CD4-positive, alpha-beta memory T cell (primary cell): ENCODE measurements at places on chromosomes 2 and 18.

- no peak for DNase-seq
Measured at GRCh38 chr18:35138773-35139172, 97.6 kb downstream of the MAPRE2 start.

GRCh38 chr18:61926532-61926931, 33.7 kb upstream of the RNF152 start:
- DNase-seq: peak; percentile 44

DNA sequence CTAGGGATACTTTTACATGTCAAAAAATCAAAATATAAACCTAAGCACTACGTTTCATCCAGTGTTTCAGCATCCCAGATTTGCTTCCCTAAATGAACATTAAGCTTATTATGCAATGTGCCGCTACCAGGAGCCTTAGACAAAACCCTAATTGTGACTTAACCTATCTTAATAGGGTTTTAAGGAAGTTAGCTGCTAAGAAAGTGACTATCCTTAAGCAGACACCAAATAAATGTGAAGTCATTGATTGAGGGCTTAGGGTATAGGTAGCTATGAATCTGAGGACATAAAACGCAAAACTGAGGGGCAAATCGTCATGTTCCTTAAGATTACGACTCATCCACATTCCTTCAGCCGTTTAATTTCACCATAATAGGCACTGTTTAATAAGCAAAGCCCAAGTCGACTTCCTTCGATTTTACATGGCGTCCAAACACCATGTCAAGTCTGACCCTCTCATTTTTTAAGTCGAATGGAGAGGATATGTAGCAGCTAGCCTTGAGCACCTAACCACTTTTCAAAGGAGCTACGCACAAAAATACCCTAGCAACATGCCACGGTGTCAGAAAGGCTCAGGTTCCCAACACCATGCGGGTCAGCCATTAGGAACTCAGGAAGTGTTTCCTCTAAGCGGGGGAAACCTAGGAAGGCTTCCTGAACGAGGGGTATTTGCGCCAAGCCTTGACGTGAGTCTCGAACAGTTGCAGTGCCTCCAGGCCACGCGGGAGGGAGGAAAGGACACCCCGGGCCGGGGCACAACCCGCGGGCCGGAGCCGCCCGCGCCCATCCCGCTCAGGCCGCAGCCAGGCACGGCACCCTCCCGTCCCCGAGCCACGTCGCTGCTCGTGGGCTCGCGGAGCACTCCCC, 1.0 kb downstream of the HDLBP start:
- DNase-seq: no peak

- DNase-seq: no peak
Measured at GRCh38 chr2:181125359-181125758, 145.0 kb downstream of the UBE2E3 start.

DNA sequence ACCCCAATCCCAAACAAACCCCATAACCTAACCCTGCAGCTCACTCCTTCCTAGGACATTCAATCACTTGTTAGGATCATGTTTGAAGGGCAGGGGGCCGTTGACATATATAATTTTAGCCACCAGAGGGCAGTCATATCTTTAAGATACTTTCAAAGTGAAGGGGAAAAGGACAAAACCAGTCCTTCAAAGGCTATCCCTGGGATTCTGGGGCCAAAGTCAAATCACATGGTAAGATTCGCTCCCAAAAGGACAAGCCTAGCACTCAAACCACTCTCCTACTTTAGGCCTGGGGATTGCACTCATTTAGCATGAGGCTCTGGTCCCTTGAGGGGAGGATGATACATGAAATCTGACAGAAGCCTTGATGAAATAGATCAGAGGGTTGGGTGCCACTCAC, 44.6 kb downstream of the HAUS1 start:
- peak; percentile 50 for DNase-seq

GRCh38 chr2:11481789-11482472, 16.0 kb upstream of the E2F6 start:
- DNase-seq: no peak

DNA sequence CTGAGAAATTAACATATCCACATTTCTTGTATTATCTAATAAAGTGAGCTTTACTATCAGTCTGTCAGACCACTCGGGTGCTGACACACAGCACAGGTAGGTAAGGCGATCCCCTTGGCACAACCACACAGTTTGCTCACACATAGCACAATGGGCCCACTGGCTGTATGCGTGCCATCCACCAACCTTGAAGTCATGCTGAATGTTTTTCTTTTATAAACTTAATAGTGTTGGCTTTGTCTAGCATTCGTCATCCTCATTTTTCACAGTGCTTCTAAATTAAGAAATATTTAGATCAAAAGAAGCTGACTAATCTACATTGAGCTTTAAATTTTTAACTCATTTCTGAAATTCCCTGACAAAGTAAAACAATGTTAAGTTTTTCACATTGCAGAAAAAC, 50.0 kb upstream of the PAPOLG start:
- no peak for DNase-seq

GRCh38 chr2:160267692-160268091, 67.6 kb upstream of the ITGB6 start:
- no peak for DNase-seq

DNA sequence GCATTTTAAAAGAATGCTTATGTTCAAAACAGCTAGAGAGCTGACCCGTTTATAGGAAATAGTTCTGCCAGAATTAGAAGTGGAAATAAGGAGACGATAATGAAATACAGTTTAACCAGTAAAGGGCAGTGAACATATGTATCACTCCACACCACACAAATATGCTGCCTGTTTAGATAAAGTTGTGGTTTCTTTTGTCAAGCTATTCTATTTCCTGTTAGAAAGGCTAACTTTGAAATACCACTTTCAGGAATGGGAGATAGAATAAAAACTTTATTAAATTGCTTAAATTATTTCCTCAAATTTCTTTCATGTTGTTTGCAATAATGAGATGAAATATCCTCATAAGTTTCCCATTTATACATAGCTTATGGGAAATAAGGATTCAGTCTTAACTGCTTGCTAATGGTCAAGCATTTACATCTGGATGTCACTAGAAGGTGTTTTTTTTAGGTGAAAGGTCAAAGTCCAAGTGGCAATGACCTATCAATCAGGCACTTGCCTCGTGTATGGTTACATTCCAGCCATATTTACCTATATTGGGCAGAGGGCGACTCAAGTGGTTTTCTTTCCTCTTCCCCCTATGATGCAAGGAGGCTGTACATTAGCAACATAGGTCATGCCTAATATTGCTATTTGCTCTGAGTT, 148.9 kb downstream of the ZEB2 start:
- no peak for DNase-seq

GRCh38 chr2:73112913-73113854, at the start of gene RAB11FIP5:
RAB11FIP5 (minus strand) TSS chr2:73112948; CDS start chr2:73112777, 171 bp downstream.
- peak; percentile 82 for DNase-seq

DNA sequence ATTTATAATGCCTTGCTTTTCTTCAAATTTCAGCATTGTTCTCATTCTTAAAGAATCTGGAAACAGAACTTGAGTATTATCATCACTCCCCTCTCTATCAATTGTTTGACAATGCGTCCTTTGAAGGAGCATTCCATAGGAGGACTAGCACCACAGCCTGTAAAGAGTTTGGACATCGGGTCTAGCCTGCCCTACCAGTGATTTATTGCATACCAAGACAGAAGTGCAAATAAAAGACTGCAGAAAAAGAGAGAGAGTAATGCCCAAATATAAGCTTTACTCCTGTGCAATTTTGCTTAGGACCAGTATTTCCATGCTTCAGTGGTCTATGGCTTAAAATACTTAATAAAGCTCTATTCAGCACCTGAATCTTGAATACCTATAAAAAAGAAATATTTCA, 55.4 kb upstream of the MAP2 start:
- DNase-seq: no peak

- DNase-seq: no peak
Measured at GRCh38 chr2:47645246-47645645, 137.7 kb upstream of the MSH6 start.

- no peak for DNase-seq
Measured at GRCh38 chr2:61705625-61706024, 148.2 kb downstream of the FAM161A start.

DNA sequence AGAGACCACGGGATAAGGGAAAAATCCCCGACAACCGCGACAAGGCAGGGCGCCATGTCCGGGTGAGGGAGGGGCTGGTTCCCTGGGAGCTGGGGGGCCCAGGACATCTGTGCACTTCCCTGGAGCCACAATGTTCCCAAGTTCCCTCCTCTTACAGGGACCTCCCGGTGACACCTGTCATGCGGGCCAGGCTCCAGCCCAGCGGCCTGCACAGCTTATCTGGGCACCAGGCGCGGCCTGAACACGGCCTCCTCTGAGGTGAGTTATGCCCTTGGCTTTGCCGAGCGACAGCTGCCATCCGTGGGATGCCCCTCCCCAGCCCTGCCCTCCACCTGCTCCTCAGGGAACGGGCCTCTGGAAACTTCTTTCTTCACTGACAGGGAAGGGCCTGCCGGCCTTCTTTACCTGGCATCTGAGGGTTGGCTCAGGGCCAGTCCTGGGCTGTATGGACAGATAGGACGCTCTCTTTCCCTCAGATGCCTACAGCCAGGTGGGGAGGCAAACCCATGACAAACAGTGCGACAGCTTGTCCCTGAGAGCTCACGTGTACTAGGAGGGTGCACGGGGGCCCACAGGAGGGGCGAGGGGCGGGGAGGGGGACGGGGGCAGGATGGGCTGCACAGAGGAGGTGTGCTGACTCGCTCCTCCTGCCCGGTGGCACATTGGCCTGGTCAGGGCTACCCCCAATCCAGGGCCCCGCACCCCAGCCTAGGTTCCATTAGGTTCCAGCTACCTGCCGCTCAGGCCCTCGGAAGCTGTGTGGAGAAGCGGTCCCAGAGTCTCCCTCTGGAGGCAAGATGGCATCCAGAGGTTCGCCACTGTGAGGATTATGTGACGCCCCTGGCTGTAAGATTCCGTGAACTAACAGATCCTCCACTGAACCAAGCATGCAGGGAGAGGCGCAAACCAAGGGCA, 34.9 kb upstream of the HPCAL1 start:
- no peak for DNase-seq

DNA sequence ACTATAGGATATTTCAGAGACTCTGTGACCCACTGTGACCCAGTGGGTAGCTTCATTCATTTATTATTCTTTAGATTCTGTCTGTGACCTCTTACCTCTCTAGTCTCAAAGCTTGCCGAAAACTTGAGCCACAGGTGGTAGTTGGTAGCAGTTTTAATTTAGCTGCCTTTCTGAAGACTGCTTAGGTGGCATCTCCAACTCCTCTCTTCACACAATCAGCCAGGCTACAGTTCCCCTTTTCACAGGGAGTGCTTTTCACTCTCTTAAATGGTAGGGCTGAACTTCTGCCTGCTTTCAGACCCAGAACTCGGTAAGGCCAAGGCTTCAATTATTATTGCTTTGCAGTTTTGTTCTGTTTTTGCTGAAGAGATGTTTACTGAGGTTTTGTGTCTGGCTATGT, 349.6 kb downstream of the ARL6IP6 start:
- no peak for DNase-seq

DNA sequence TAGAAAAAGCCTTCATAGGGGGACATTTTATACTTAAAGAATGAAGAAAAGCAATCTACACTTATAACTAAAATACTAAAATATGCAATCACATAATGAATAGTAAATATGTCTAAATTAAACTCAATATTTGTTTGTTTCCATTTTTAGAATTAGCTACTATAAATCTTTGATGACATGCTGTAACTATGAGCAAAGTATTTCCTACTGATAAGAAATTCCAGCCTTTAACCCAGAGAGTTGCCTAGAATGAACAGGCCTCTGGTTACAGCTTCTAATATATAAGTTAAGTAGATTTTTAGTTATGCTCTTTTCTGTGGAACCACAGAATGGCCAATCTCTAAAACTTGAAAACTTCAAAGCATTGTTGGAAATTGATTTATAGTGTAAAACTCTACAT, 1465.6 kb upstream of the ZEB2 start:
- DNase-seq: no peak

DNA sequence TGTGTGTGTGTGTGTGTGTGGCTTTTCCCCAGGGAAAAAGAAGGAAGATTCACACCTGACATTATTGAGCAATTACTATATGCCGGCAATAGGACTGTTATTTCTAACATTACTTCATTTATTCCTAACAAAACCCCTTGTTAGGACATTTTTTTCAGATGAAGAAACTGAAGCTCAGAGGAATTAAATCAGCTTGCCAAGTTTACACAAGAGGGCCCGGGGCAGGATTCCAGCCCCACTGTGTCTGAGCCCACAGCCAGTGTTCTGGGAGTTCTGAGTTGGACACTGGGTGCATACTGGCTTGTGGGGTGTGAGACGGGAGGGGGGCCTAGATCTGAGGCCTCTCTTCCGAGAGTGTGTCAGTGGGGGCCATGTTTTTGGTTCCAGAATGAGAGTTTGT, 9.9 kb downstream of the TOGARAM2 start:
- DNase-seq: no peak

DNA sequence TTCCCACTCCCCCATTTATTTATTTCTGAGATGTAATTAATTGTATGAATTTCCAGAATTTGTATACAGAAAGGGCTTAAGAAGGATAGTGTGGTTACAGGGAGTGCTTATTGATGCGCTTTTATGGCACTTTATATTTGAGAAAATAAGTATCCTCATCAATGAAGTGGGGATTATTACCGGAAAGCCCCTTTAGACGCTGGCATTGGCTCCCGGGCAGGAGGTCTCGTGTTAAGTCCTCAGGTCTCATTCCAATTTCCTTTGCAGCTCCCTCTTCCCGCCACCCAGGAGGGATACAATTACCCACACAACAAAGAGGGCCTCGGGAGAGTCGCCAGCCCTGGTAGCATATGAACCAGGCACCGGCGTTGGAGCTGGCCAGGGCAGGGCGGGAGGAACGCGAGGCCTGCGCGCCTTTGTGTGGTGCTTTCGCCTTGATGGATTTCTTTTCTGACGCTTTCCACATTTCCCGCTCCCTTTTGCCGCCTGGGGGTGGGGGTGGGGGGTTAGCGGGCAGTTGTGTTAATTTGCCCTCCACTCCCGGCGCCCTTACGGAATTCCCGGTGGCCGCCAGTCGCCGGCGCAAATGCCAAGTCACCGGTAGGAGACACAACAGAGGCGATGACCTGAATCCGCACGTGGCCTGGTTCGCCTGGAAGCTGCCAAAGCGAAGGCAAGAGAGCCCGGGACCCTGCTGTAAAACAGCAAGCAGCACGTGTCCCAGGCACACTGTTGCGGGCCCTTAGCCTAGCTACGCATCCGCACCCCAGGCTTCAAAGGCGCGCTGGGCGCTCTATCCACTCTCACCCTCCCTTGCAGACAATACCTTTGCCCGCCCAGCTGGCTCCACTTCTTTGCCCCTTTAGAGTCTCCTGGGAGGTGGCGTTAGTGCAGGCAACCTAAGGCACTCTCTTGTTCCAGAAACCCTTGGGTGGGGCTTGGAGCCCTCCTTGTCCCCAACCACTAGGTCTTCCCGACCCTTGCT, 3.3 kb downstream of the GAD1 start:
- DNase-seq: no peak
